AG20443 (cell line): ENCODE measurements at places on chromosomes 4 and X.

DNA sequence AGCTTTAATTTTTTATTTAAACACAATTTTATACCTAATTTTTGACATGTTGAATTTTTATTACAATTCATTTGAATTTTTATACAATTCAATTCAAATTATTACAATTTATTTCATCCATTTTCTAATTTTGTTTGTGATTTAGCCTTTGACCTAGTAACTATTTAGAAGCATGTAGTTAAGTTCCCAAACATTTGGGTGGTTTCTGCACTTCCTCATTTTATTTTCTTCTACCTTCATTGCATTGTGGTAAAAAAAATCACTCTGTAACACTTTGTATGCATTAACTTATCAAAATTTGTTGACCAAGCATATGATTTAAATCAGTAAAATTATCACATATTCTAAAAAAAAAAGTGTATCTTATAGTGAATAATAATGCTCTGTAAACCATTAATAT lies 928.9 kb downstream of the ARAP2 start:
- DNase-seq, result no peak

DNA sequence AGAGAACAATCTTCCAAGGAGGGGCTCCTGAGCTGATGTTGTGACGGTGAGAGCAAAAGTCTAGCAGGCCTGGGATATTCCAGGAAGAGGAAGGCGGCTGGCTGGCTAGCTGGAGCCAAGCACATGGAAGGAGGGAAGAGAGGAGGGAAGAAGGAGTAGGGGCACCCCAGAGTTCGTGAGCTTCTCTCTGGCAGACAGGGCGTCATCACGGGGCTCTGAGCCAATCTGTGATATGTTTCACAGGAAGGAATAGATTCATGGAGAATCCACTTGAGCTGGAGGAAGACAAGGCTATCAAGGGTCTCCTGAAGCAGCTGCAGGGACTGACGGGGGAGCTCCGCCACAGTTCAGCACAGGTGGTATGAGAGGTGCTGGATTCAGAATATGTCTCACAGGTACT lies 73.6 kb downstream of the DHRSX start:
- no peak for DNase-seq

GRCh38 chr4:104905065-104905464 lies 241.6 kb upstream of the TET2 start:
- no peak for DNase-seq

DNA sequence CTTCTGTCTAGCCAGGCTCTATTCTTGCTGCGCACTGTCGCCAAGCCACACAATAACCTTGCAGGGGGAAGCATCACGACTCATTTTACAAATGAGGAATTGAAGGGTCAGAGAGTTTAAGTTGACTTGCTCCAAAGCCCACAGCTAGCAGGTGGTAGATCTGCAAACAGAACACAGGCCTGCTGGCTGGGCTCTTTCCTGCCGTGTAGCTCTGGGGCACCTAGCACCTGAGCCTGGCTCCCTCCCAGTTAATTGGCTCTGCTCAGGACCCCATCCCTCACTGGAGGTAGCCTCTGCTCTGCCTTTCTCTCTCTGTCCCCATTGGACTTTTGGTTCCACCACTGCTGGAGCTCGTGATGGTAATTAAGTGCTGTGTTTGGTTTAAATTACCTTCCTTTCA lies 98.5 kb downstream of the NSUN7 start:
- no peak for DNase-seq

DNA sequence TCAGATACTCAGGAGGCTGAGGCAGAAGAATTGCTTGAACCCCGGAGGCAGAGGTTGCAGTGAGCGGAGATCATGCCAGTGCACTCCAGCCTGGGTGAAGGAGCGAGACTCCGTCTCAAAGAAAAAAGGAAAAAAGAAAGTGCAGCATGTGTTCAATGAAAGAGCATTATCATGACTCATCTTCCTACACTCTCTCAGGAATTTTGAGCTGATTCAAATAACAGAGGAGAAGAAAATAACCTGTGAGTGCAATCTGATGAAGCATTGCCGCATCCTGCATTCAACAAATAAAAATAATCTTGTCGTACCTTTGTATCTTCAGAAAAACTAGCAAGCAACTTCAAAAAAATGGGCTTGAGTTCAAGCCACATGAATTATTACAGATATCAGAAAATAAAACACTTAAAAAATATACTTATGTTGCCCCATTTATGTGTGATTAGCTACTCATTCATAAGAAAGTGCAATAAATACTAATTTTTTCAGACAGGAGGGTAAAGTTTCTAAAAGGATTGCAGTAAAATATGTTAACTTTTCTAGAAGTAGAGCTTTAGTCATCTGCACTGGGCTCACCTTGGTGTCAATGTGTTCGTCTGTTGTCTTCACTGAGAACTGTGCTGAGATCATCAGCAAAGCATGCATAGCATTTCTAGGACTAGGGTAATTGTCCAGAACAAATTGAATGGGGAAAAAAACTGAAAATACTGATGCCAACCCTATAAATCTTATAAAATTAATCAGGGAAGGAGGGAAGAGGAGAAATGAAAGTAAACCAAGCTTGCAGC lies 90.4 kb upstream of the VCX3B start:
- DNase-seq, result no peak

- no peak for DNase-seq
Measured at GRCh38 chr4:87103086-87103485, 117.3 kb downstream of the KLHL8 start.

- DNase-seq, result no peak
Measured at GRCh38 chrX:8801041-8801599, at the start of gene FAM9A. Gene FAM9A, minus strand, starts transcription at chrX:8801383. Its CDS starts 1,212 bp downstream, at chrX:8800171.

DNA sequence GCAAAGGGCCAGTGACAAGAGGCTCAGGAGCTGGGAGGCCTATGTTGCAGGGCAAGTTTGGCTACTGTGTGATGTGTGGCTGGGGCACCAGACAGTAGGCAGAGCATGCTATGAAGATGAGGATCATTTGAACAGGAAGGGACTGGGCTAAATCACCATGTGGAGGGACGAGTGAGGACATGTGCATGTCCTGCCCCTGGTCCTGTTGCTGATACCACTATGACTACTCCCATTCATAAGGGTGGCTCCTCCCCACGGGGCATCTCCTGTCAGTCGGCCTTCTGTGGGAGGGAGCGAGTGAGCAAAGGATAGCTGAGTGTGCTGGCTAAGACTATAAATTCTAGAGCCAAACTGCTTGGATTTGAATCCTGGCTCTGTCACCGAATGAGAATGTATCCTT lies 139.2 kb downstream of the TMEM164 start:
- peak; percentile 15 for DNase-seq

DNA sequence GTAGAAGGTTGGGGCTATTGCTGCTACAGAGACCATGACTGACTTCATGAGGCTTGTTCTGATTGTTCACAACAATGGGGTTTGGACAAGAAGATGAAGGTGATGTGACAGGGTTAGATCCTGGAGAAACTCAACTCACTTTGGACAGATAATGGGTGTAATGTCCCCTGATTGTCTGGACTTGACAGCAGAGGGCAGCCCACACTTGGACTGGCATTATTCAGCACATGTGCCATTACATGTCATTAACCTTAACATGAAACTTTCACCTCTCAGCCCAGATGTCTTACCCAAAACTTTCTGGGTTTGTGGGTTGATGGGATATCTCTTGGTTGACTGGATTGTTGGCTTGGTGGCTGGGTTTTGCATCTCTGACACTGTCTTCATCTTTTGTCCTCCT lies 101.5 kb downstream of the MXRA5 start:
- no peak for DNase-seq

- no peak for DNase-seq
Measured at GRCh38 chr4:32180086-32180485, 1459.9 kb downstream of the PCDH7 start.

GRCh38 chrX:147537172-147537571 lies 374.5 kb upstream of the FMR1 start:
- no peak for DNase-seq

- no peak for DNase-seq
Measured at GRCh38 chr4:105989485-105990242, 94.4 kb downstream of the NPNT start.

- no peak for DNase-seq
Measured at GRCh38 chr4:17188125-17188524, 289.7 kb upstream of the LDB2 start.

DNA sequence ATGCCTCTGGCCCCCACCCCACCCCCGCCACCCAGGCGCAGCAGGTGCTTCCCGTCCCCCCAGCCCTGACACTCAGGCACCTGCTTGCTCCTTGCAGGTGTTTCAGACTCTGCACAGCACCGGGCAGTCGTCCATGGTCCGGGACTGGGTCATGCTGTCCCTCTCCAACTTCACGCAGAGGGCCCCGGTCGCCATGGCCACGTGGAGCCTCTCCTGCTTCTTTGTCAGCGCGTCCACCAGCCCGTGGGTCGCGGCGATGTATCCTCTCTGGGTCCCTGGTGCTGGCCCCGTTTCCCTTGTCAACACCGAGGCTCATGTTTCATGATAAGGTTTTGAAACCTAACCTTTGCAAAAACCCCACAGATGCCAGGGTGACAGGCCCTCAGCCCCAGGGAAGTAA lies 10.2 kb upstream of the MSANTD1 start:
- DNase-seq, result no peak

DNA sequence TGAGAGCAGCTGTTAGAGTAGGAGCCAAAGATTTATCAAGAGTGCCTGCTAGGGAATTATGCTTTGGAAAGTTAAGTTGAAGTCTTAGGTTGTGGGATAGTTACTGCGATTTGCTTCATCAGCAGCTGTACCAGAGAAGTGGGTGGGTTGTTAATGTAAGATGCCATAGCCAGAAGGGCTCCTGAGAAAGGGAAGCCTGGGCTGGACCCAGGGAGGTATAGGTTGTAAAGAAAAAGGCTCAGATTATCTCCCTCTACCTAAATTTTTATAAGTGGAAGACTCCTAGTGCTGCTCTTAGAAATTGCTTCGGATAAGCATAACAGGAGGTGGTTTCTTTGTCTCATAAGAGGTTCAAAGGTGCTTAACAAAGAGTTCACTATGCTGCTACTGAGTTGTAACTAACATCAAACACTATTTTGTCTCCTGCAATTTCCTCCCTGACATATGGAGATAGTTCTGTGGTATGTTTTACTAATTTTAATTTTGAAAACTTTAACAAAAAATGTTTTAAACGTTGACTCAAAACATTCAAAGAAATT lies 356.9 kb downstream of the DTHD1 start:
- DNase-seq, result no peak

GRCh38 chrX:35622601-35623000 lies 175.5 kb upstream of the MAGEB16 start:
- DNase-seq, result no peak

DNA sequence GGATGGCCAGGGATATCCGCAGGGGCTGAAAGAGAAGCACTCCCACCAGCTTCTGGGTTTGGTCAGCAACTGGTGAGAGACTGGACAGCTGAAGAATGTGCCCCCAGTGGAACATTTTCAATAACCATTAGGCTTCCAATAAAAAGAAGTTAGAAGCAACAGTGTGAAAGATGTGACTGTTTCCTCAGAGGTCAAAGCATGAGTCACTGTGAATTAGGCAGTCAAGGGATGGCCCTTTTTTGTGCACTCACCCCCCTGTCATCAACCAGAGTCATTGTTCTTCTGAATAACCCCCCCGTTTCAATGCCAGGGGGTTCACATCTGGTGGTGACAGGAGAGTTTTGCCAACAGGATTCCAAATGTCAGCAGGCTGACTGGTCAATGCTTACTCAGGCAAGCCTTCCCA lies 74.6 kb upstream of the SH3RF1 start:
- DNase-seq, result peak; percentile 81

DNA sequence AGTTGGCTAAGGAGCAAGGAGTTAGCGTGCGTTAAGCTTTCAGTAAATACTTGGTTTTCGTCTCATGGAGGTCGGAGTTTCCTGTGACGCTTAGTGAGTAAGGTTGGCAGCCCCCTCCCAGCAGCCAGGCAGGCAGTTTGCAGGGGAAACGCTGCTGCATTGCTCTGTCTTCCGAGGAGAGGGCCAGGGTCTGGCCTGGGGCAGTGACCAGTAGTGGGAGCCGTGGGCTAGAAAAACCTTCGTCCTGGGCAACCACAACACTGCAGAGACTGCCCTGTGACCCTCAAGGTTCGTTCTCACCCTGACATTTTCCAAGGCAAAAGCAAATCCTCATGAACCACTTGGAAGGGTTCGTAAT lies 432 bp downstream of the TMEM175 start:
- peak; percentile 38 for DNase-seq

DNA sequence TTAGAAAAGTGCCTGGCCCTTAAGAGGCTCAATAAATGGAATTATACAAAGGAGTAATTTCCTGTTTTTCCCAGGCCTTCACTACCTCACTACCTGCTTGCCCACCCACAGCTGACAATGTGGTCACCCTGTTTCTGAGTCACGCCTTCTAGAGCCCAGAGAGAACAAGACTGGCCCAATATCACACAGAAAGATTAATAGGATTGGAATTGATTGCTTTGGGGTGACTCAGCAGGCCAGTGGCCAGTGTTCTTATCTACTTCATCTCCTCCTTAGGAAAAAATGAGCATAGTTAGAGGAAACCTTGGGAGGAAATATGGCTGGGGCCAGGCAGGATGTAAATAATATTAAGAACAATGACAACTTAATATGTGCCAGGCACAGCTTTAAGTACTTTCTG lies 4.5 kb upstream of the FGF16 start:
- DNase-seq, result peak; percentile 49

GRCh38 chr4:185283723-185284122 lies 74.3 kb downstream of the SNX25 start:
- no peak for DNase-seq

GRCh38 chr4:113684534-113685091 lies 76.9 kb downstream of the CAMK2D start:
- peak; percentile 67 for DNase-seq

- no peak for DNase-seq
Measured at GRCh38 chr4:146244496-146244895, 30.2 kb downstream of the REELD1 start.

DNA sequence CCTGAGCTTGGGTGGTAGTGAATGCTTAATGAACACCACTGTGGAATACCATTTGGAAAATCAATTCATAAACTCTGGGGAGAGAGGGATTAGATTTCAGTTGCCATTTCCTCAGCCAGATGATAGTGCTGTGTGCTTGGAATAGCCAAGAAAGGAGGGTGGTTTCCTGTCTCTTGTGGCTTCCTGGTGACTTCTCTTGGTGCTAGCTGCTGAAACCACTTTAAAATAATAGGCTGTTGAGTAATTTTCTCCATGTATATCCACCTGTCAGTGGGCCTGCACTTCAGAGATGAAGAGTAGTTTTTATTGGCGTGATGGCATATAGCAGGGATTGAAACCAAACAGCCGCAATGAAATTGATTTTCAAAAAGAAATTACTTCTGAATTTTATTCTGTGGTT lies 11.8 kb downstream of the EDA start:
- no peak for DNase-seq

DNA sequence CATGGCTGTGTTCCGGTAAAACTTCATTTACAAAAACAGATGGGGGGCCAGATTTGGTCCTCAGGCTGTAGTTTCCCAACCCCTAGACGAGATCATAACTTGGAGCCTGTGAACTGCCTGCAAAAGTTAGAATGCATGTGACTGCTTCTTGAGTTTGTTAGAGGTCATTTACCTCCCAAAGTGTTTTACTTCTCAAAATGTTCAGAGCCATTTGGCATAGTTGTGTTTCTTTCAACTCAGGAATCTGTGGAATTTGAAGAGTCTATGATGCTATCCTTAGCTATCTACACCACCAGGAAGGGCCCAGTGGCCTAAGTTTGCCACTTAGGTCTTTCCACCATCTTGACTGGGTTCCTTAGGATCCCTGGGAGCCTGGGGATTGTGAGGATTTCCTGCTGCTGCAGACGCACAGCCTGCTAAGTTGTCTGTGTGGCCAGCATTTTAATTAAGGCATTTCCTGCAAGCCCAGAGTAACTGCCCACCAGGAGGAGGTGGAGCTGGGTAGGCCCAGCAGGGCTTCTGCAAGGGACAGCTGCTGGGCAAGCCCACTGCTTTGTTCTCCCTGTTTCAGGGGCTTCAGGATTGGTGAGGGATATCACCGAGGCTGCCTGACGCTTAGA lies 53.1 kb downstream of the CCNI start:
- peak; percentile 78 for DNase-seq

GRCh38 chrX:14872355-14872754 lies 514 bp downstream of the FANCB start:
- no peak for DNase-seq
